Tracheal epithelial cell (primary cell): ENCODE measurements at places on chromosomes 5 and 9. TPM values are rescaled to one million over a fixed set of nuclear protein-coding genes. Genes with fewer than 3 reads are reported as not detected.

SPATA31E1 gene
- not detected in 2 replicates for total RNA-seq

PFN3 gene
- not detected in 2 replicates for total RNA-seq

RNF38 gene
- 5.1 and 7.5 TPM in 2 replicates for total RNA-seq

INSL6 gene
- not detected in 2 replicates for total RNA-seq

SPINK13 gene
- total RNA-seq = not detected in 2 replicates

MLANA gene
- total RNA-seq = not detected in 2 replicates

ALG2 gene
- 34.7 and 51.3 TPM in 2 replicates for total RNA-seq

SLC46A2 gene
- total RNA-seq = not detected in 2 replicates

MAP1B gene
- total RNA-seq = 5.8 and 53.7 TPM in 2 replicates

ANKRD18B gene
- total RNA-seq = 3.9 and 16.6 TPM in 2 replicates

OLFM1 gene
- 0.48 TPM in 1 of 2 replicates, not detected in the other for total RNA-seq

WNT8A gene
- not detected in 2 replicates for total RNA-seq
